ENCODE measurements at places on chromosomes 4 and X. TPM values are rescaled to one million over a fixed set of nuclear protein-coding genes. Genes with fewer than 3 reads are reported as not detected.

GRIA3 gene
- total RNA-seq = 12.4 TPM

ARR3 gene
- not detected for total RNA-seq

F8A3 gene
- 4.1 TPM for total RNA-seq

CPE gene
- total RNA-seq = 417 TPM

CXCL3 gene
- 12.1 TPM for total RNA-seq

TCEAL2 gene
- 20.5 TPM for total RNA-seq

GK gene
- 14.2 TPM for total RNA-seq

GC gene
- total RNA-seq = not detected

PGRMC2 gene
- total RNA-seq = 74.8 TPM

GPR50 gene
- total RNA-seq = not detected

GPR82 gene
- 0.29 TPM for total RNA-seq

RASL11B gene
- 5.6 TPM for total RNA-seq

Data from aorta (tissue), 5 donors.